ENCODE measurements at places on chromosomes 2 and 18. TPM values are rescaled to one million over a fixed set of nuclear protein-coding genes. Genes with fewer than 3 reads are reported as not detected.

- no peak overlapping the region for H3K4me3 ChIP-seq
- H3K4me1 ChIP-seq, result peaks cover 14% of the 10 kb centered on the region
- no peak for DNase-seq
- H3K27ac ChIP-seq, result no peak overlapping the region
- H3K27me3 ChIP-seq, result no peaks in the 10 kb centered on the region
Measured at GRCh38 chr2:31987454-31988220, 23.2 kb downstream of the MEMO1 start.

DNA sequence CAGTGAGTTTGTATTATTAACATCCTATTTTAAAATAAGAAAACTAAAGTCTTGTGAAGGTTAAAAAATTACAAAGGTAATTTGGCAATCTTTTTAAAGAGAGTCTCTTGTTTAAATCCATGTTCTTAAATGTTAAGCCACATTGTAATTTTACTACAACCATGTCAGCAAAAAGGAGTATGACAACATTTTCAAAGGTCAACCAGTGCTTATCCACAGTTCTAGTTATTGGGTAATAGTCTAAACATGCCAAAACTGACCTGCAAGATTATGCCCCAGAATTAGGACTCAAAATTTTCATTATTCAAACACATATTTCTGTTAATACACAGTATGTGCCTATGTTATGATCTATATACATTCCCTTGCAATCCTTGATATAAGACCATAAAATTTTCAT lies 1312.6 kb upstream of the CHAC2 start:
- DNase-seq, result no peak
- H3K4me1 ChIP-seq, result no peaks in the 10 kb centered on the region
- H3K36me3 ChIP-seq, result no peaks in the 10 kb centered on the region
- H3K27ac ChIP-seq, result no peak overlapping the region
- no peak overlapping the region for H3K4me3 ChIP-seq
- H3K27me3 ChIP-seq, result no peaks in the 10 kb centered on the region

DNA sequence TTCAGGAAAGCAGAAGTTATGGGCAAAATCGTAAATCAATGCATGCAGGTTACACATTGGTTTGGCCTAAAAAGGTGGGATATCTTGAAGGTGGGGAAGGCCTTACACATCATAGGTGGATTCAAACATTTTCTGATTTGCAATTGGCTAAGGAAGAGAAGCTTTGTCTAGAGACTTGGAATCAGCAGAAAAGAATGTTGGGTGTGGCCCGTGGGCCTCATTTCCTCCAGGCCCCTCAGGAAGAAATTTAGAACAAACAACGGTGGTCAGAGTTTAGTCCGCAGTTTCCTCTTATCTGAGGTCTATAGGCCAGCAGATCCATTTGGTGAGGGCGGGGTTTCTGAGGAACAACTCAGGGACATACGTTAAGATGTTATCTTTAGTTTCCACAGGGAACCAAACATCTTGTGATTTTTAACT lies 50.9 kb upstream of the AFF3 start:
- no peak overlapping the region for H3K27ac ChIP-seq
- peaks cover 15% of the 10 kb centered on the region for H3K4me1 ChIP-seq
- H3K4me3 ChIP-seq, result no peak overlapping the region
- H3K27me3 ChIP-seq, result no peaks in the 10 kb centered on the region

- DNase-seq, result no peak
- H3K27ac ChIP-seq, result no peak overlapping the region
- H3K4me3 ChIP-seq, result no peak overlapping the region
- no peaks in the 10 kb centered on the region for H3K4me1 ChIP-seq
- no peaks in the 10 kb centered on the region for H3K36me3 ChIP-seq
Measured at GRCh38 chr2:121326628-121327027, 41.6 kb upstream of the TFCP2L1 start.

GRCh38 chr2:11754700-11755015 lies 8.2 kb downstream of the LPIN1 start:
- peaks cover 38% of the 10 kb centered on the region for H3K4me1 ChIP-seq
- H3K36me3 ChIP-seq, result no peaks in the 10 kb centered on the region
- H3K4me3 ChIP-seq, result no peak overlapping the region
- no peaks in the 10 kb centered on the region for H3K27me3 ChIP-seq
- no peak for DNase-seq

DNA sequence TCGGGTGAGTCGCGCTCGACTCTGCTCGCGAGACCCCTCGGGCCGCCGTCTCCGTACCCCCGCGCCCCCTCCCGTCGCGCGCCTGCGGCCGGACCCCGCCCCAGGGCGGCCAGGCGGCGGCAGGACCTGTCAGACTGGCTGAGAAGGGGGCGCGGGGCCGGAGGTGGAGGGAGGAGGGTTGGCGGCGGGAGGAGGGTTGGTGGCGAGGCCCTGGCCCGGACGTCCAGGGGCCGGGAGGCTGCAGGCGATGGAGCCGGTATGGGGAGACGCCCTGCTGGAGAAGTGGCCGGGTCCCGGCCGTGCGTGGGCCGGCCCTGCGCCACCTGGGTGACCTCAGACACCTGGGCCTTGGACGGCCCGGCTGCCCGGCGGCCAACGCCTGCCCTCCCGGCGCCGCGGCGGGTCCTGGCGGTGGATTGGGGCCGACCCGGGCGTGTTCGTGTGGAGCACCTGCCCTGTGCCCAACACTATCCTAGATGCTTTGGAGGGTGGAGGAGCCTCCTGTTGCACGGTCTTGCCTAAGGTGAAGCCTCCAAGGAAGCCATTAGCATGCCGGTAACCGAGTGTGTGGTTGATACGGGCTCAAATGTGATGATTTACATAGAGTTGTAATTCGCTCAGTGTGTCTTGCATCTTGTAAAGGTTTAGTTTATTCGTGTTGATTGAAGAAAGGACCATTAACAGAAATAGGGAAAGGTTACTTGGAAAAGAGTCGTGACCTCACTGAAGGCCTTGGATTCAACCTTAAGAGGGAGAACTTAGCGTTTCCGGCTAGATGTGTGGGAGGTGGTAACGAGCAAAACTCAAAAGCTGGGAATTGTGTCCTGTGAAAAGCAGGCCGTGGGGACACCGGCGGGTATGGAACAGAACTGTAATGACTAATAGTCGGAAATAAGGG lies 550 bp downstream of the MYL12B start:
- H3K4me1 ChIP-seq, result peaks cover 58% of the 10 kb centered on the region
- no peak for DNase-seq
- H3K4me3 ChIP-seq, result peak overlapping the region; percentile 86

DNA sequence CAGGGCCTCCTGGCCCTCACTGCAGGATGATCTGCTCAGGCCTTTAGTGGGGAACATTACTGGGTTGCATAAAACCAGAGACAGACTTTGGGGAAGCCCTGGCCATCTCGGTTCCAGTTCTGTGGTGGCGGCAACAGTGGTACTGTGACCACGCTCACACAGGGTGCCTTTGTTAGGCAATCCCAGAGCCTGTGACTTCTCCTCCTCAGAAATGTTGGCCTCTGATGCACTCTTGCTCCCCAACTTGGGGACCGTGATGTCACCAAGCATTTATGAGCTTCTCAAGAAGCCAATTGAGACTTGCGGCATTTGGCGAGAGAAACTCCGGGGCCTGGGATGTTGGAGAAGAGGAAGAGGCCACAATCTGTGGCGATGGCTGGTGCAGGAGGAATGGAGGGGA lies 80.9 kb upstream of the PKDCC start:
- peak overlapping the region; percentile 80 for H3K27ac ChIP-seq
- peaks cover 45% of the 10 kb centered on the region for H3K4me1 ChIP-seq
- no peaks in the 10 kb centered on the region for H3K27me3 ChIP-seq
- peak overlapping the region; percentile 15 for H3K4me3 ChIP-seq
- no peaks in the 10 kb centered on the region for H3K36me3 ChIP-seq

- peaks cover 12% of the 10 kb centered on the region for H3K4me1 ChIP-seq
- no peak overlapping the region for H3K27ac ChIP-seq
- no peak overlapping the region for H3K4me3 ChIP-seq
- no peaks in the 10 kb centered on the region for H3K27me3 ChIP-seq
- DNase-seq, result no peak
Measured at GRCh38 chr2:54402350-54402749, 53.8 kb upstream of the SPTBN1 start.

DNA sequence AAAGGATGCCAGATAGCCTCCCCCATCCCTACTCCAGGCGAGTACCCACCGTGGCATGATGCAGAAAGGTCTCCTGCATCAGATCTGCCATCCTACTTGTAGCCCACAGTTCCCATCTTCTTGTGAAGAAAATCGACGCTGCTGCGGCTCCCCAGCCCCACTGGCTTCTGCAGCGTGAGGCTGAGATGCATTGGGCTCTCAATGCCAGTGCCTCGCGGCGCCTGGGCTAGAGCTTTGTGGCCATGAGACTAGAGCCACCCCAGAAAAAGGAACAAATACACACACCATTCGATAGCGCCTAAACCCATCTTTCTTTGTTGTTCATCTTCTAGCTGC lies 2.8 kb downstream of the NOL4 start:
- peaks cover 5% of the 10 kb centered on the region for H3K27me3 ChIP-seq
- H3K36me3 ChIP-seq, result no peaks in the 10 kb centered on the region
- no peak for DNase-seq
- peaks cover 34% of the 10 kb centered on the region for H3K4me1 ChIP-seq
- H3K4me3 ChIP-seq, result peak overlapping the region; percentile 39

DNA sequence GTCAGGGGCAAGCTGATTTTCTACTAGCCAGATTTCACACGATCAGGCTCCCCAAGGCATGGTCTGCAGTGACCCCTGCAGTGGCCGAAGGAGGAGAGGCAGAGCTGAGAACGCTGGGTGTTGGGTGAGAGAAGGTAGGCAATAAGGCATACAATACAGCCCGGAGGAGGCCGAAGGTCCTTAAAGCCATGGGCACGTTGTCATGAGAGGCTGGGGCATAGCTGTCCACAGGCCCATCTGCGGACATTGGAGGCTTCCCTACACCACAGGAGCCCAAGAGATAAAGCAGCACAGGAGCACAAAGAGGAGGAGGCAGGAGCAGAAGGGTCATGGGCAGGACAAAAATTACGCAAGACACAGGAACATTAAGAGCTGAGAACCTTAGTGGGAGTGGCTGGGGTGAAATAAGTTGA lies 16.7 kb upstream of the BZW1 start:
- H3K27ac ChIP-seq, result no peak overlapping the region

GRCh38 chr2:86068136-86068588 lies 37.5 kb downstream of the POLR1A start:
- H3K27me3 ChIP-seq, result no peaks in the 10 kb centered on the region
- no peak overlapping the region for H3K4me3 ChIP-seq

- no peaks in the 10 kb centered on the region for H3K36me3 ChIP-seq
- H3K27ac ChIP-seq, result no peak overlapping the region
- no peaks in the 10 kb centered on the region for H3K27me3 ChIP-seq
- no peak for DNase-seq
Measured at GRCh38 chr2:68336192-68336591, 16.4 kb upstream of the CNRIP1 start.

DNA sequence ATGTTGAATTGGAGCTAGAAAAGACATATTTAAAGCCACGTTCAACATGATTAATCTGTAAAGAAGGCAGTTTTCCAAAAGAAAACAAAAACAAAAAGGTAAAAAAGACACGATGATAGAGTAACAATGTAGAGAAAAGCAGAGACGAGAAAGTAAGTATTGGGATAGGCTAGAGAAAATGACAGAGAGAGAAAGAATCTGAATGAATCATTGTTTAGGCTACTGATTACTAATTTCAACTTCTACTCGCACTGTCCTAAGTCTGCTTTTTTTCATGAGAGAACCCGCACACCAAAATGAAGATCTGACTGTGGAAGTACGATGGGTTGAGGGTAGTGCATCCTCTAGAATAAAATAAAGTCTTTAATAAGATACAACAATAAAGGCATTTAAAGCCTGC lies 1599.2 kb upstream of the TMEFF2 start:
- H3K27ac ChIP-seq, result no peak overlapping the region
- no peaks in the 10 kb centered on the region for H3K4me1 ChIP-seq

- no peaks in the 10 kb centered on the region for H3K36me3 ChIP-seq
- no peak overlapping the region for H3K4me3 ChIP-seq
- peaks cover 35% of the 10 kb centered on the region for H3K4me1 ChIP-seq
- no peak for DNase-seq
Measured at GRCh38 chr2:44358503-44358902, 2.8 kb downstream of the PREPL start.

DNA sequence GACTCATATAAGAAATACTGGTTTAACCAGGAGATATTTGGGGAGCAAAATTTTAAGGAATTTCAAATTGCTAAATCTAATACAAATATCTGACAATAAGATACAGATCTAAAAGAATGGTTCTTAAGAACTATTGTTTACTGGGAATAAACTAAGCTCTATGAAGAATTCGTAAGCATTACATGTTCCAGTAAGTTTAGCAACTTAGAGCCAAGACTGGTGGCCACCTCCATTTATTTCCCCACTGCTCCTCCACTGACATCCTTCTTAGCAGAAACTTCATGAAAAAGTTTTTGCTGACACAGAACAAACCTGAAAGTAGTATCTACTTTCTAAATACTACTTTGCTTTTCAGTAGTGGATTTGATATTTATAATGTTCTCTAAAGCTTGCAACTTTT lies 83.0 kb downstream of the ACSL3 start:
- no peak for DNase-seq
- no peaks in the 10 kb centered on the region for H3K36me3 ChIP-seq
- no peak overlapping the region for H3K4me3 ChIP-seq
- H3K4me1 ChIP-seq, result peaks cover 9% of the 10 kb centered on the region
- H3K27ac ChIP-seq, result no peak overlapping the region

GRCh38 chr2:33633315-33633714 lies 34.2 kb upstream of the FAM98A start:
- no peaks in the 10 kb centered on the region for H3K36me3 ChIP-seq
- DNase-seq, result no peak
- H3K4me3 ChIP-seq, result no peak overlapping the region

The RAB6C gene
- not detected for total RNA-seq

The SLC30A3 gene
- total RNA-seq, result 1.2 TPM

The ALPP gene
- not detected for total RNA-seq

The EFEMP1 gene
- total RNA-seq, result 235 TPM

The UGT1A1 gene
- total RNA-seq, result 0.98 TPM

The TTR gene
- not detected for total RNA-seq

The COL6A3 gene
- 315 TPM for total RNA-seq

Data from vagina (tissue), 2 donors.